ENCODE measurements at places on chromosomes 13 and 19.

- no peak for DNase-seq
Observed at GRCh38 chr13:93375491-93375890, 148.9 kb downstream of the GPC6 start.

GRCh38 chr13:113089693-113090414, 15.7 kb upstream of the F7 start:
- no peak for DNase-seq

- DNase-seq: no peak
Observed at GRCh38 chr19:49904136-49904535, 7.4 kb upstream of the IL4I1 start.

- no peak for DNase-seq
Observed at GRCh38 chr13:48570216-48570828, 37.4 kb upstream of the RCBTB2 start.

Data from activated CD4-positive, alpha-beta T cell treated with anti-CD3 and anti-CD28 coated beads, Interleukin-2, amount 50 U/mL, for 24 hours (primary cell).